ENCODE measurements at places on chromosomes 11 and 22.

- H3K27ac ChIP-seq: no peak overlapping the region
- H3K36me3 ChIP-seq: no peaks in the 10 kb centered on the region
- H3K27me3 ChIP-seq: no peaks in the 10 kb centered on the region
These were observed 3.8 kb downstream of the PRG3 start for GRCh38 chr11:57377107-57377506.

GRCh38 chr22:31738566-31738965 is 11.4 kb downstream of the PRR14L start:
- DNase-seq: no peak
- H3K27ac ChIP-seq: no peak overlapping the region
- peaks cover 18% of the 10 kb centered on the region for H3K36me3 ChIP-seq
- no peak overlapping the region for H3K4me3 ChIP-seq
- peaks cover 19% of the 10 kb centered on the region for H3K4me1 ChIP-seq
- no peaks in the 10 kb centered on the region for H3K27me3 ChIP-seq

DNA sequence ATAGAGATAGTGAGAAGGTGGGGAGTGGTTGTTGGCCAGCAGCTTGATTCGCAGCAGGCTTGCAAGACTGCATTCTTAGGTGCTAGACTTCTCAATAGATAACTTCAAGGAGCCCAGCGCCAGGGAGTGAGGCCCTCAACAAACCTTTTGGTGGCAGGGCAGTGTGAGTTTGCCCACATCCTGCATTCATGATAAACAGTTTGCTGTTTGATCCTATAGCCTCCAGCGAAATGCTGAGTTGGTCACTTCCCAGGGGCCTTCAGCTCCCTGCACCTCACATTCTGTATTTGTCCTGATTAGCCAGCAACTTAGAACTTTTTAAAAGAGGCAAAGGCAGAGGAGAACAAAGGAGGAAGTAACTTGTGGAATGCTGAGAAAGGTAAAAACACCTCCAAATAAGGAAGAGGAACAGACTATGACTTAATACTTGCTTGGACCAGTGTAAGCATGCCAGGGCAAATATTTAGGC is 25.1 kb downstream of the OR10A6 start:
- no peaks in the 10 kb centered on the region for H3K36me3 ChIP-seq
- H3K4me1 ChIP-seq: no peaks in the 10 kb centered on the region
- no peak for DNase-seq
- no peak overlapping the region for H3K4me3 ChIP-seq

DNA sequence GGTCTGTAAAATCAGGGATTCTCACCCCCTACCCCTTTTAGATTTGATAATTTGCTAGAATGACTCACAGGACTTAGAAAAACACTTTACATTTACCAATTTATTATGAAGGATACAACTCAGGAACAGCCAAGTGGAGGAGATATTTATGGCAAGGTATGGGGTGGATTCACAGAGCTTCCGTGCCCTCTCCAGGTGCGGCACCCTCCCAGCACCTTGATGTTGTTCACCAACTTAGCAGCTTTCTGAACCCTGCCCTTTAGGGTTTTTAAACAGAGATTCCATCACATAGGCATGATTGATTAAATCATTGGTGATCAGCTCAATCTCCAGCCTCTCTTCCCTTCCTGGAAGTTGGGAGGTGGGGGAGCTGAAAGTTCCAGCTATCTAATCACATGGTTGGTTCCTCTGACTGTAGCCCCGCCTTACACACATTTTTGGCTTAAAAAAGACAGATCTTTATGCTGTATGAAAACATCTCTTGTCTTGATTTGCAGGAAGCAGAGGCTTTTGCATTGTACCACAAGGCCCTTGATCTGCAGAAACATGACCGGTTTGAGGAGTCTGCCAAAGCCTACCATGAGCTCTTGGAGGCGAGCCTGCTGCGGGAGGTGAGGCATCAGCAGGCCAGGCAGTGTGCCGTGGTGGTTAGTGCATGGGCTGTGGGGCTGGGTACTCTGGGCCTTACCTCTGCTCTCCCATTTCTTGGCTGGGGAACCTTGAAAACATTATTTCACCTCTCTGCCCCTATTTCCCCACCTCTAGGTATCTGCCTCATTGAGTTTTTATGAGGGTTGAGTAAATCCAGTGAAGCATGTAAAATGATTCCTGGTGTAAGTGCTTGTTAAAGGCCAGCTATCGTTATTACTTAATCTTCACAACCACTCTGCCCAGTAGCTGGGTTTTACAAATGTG is 27.0 kb downstream of the CABIN1 start:
- DNase-seq: no peak
- H3K4me1 ChIP-seq: peaks cover 23% of the 10 kb centered on the region
- no peak overlapping the region for H3K4me3 ChIP-seq
- H3K27ac ChIP-seq: no peak overlapping the region
- peaks cover 79% of the 10 kb centered on the region for H3K36me3 ChIP-seq

All from HepG2 (cell line).